ENCODE measurements at places on chromosomes 1 and 21. TPM values are rescaled to one million over a fixed set of nuclear protein-coding genes. Genes with fewer than 3 reads are reported as not detected.

- no peak for DNase-seq
These were observed 5.1 kb upstream of the NHLH1 start for GRCh38 chr1:160361814-160362167.

- DNase-seq, result no peak
These were observed 300.9 kb upstream of the GREM2 start for GRCh38 chr1:240912821-240913220.

Gene TEKT2
- 0.16 TPM for polyA plus RNA-seq

DNA sequence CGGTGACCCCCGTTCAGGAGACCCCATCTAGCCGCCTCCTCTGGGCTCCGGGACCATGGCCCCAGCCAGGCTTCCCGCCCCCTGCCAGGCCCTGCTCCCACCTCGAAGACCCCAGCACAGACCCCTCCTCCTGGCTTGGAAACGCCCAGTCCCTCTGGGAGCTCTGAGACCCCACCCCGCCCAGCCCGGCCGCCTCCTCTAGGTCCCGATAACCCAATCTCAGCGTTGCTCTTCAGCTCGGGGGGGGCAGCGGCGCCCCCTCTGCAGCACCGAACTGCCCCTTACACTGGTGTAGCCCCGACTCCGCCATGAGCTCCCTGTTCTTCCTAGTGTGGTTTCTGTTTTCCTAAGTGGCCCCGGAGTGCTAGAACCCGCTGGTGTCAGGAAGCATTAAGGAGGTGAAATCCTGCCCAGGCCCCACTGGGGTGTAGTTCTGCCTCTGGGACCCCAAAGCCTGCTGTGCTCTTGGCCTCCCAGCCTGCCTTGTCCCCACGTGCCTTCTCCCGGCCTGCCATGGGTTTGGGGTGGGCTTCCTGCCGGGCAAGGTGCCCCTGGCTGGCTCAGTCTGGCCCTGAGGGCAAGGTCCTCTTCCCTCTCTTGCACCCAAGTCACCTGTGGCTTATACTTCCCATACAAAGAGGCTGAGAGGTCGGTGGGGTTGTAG, 10.7 kb upstream of the MMEL1 start:
- no peak for DNase-seq

Gene SIK1
- polyA plus RNA-seq, result 7.7 TPM

DNA sequence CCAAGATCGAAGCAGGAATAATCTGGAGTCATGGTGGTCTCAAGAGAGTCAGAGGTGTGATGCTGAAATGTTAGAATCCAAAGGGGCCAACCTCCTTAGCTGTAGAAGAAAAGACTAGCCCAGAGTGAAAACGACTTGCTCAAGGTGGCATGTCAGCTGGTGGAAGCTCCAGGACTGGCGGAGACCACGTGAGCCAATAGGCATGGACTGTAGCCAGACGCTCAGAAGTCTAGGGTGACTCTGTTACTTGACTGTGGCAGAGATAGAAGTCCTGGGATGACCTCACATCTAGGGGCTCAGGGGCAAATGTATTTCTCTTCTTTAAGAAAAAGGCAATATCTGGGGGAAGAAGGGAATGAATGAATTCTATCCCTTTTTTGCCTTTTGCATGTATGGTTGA, 267.4 kb downstream of the ATG4C start:
- no peak for DNase-seq

- no peak for DNase-seq
These were observed 28.9 kb downstream of the LEPR start for GRCh38 chr1:65449214-65449823.

Gene XPR1
- 18.2 TPM for polyA plus RNA-seq

GRCh38 chr1:192626366-192627179, 9.4 kb upstream of the RGS13 start:
- no peak for DNase-seq

Gene CTSK
- 37.3 TPM for polyA plus RNA-seq

GRCh38 chr1:209202830-209203532, 380.5 kb upstream of the CAMK1G start:
- peak; percentile 48 for DNase-seq

GRCh38 chr1:32903991-32904785, 3.0 kb upstream of the TMEM54 start:
- DNase-seq, result no peak

DNA sequence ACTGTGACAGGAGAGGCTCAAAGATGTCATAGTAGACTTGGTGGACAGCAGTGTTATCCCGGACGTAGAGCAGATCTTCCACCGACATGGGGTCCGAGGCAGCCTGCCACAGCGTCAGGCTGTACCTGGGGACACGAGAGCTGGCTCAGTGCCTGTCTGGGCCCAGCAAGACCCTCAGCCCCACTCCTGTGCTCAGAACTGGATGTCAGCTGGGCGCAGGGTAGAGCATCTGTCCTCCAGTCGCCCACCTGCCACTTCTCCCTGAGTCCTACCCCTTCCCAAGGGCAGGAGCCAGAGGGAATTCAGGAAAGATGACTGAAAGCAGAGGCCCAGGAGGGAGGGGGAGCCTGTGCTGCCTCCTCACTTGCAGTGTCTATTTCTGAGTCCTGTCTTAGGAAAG, 11.7 kb downstream of the FAM151A start:
- DNase-seq, result no peak

- DNase-seq, result no peak
These were observed 496.0 kb upstream of the PKN2 start for GRCh38 chr1:88188038-88188437.

Data from hepatocyte (in vitro differentiated cells).